ENCODE measurements at places on chromosomes 11 and 22. TPM values are rescaled to one million over a fixed set of nuclear protein-coding genes. Genes with fewer than 3 reads are reported as not detected.

- DNase-seq, result no peak
These were observed 100.1 kb downstream of the SLC1A2 start for GRCh38 chr11:35318977-35319925.

GRCh38 chr22:46815132-46815531 is 52.7 kb downstream of the TBC1D22A start:
- DNase-seq, result no peak

GRCh38 chr11:115759622-115760460 is 255.6 kb upstream of the CADM1 start:
- DNase-seq, result no peak

GRCh38 chr11:102599642-102600261 is 25.4 kb downstream of the MMP20 start:
- peak; percentile 96 for DNase-seq

GRCh38 chr11:12832480-12833224 is 158.4 kb downstream of the TEAD1 start:
- DNase-seq, result no peak

- DNase-seq, result peak; percentile 24
These were observed 46.1 kb upstream of the OR4B1 start for GRCh38 chr11:48170241-48171233.

The CTSC gene
- 372 TPM for total RNA-seq

The MAJIN gene
- 0.04 TPM for total RNA-seq

The TNNT3 gene
- not detected for total RNA-seq

The GSTT2B gene
- total RNA-seq, result 5.2 TPM
